ENCODE measurements at places on chromosomes 11 and 22. TPM values are rescaled to one million over a fixed set of nuclear protein-coding genes. Genes with fewer than 3 reads are reported as not detected.

GRCh38 chr11:104918113-104918824 lies 20.0 kb upstream of the CASP12 start:
- peaks cover 12% of the 10 kb centered on the region for H3K4me1 ChIP-seq
- H3K27ac ChIP-seq, result peak overlapping the region; percentile 65
- no peaks in the 10 kb centered on the region for H3K36me3 ChIP-seq

DNA sequence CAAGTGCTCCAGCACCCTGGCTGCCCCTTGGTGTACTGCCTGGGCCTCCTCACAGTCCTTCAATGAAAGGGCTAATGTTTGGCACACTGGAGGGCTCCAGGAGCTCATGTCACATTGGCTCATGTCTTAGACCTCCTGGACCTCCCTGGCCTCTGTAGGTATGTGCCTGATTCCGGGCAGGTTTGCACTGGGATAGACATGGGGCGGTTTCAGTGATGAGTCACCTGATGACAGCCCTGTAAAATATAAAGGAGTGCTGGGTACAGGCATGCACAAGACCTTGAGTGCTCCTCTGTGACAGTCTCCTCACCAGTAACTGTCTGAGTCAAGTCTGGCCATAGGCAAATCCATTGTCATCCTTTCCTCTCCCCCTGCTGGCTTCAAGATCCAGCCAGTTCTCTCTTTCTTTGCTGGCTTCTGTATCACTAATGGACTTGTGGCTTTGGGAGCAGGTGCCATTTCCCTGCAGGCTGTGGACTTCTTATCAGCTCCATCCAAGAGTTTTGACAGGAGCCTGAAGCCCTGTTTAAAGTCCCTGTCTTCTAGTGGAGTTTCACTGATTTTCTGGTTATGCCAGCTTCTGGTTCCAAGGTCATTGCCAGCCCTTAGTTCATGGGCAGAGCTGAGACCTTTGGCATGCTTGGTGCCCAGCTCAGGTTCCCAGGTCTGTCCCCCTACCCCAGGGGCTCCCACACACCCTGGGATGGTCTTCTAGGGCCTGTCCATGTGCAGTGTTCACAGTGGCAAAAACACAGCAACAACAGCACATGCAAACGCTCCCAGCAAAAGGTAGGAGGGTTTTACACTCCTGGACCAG lies 22.7 kb upstream of the P2RY2 start:
- H3K4me3 ChIP-seq, result no peak overlapping the region
- no peak overlapping the region for H3K27ac ChIP-seq
- no peak for DNase-seq
- no peaks in the 10 kb centered on the region for H3K36me3 ChIP-seq
- H3K4me1 ChIP-seq, result no peaks in the 10 kb centered on the region
- no peaks in the 10 kb centered on the region for H3K27me3 ChIP-seq

DNA sequence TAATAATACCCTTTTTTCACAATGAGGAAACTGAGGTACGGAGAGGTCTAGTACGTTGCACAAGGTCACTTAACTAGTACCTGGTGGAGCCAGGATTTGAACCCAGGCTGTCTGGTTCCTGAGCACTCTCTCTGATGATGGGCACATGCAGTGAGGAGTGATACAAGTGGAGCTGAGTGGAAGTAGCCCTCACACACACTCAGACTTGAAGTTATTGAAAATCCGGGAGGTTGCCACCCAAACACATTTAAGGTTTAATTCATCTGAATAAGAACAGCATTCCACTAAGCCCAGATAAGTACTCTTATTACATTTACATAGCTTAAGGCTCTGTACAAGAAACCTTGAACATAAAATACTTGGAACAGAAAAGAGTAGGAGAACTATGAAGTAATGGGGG lies 4.8 kb downstream of the GRAP2 start:
- no peaks in the 10 kb centered on the region for H3K36me3 ChIP-seq
- no peaks in the 10 kb centered on the region for H3K27me3 ChIP-seq
- peak overlapping the region; percentile 83 for H3K27ac ChIP-seq
- peak overlapping the region; percentile 67 for H3K4me3 ChIP-seq
- no peak for DNase-seq

GRCh38 chr11:57386178-57386940 lies 4.1 kb downstream of the PRG2 start:
- no peak overlapping the region for H3K27ac ChIP-seq
- no peaks in the 10 kb centered on the region for H3K4me1 ChIP-seq
- H3K27me3 ChIP-seq, result no peaks in the 10 kb centered on the region
- no peak for DNase-seq
- H3K36me3 ChIP-seq, result no peaks in the 10 kb centered on the region
- no peak overlapping the region for H3K4me3 ChIP-seq

GRCh38 chr11:14362611-14363010 lies 3.6 kb upstream of the RRAS2 start:
- no peaks in the 10 kb centered on the region for H3K4me1 ChIP-seq
- no peaks in the 10 kb centered on the region for H3K27me3 ChIP-seq
- no peaks in the 10 kb centered on the region for H3K36me3 ChIP-seq

GRCh38 chr11:95367726-95368125 lies 136.7 kb upstream of the SESN3 start:
- no peaks in the 10 kb centered on the region for H3K36me3 ChIP-seq
- peaks cover 4% of the 10 kb centered on the region for H3K4me1 ChIP-seq
- no peak for DNase-seq
- H3K27me3 ChIP-seq, result no peaks in the 10 kb centered on the region

GRCh38 chr11:15217416-15217815 lies 102.7 kb downstream of the INSC start:
- H3K4me1 ChIP-seq, result no peaks in the 10 kb centered on the region
- H3K27me3 ChIP-seq, result no peaks in the 10 kb centered on the region
- no peak for DNase-seq
- no peak overlapping the region for H3K4me3 ChIP-seq
- H3K27ac ChIP-seq, result no peak overlapping the region

- peaks cover 20% of the 10 kb centered on the region for H3K4me1 ChIP-seq
- DNase-seq, result no peak
- no peak overlapping the region for H3K4me3 ChIP-seq
- H3K27ac ChIP-seq, result peak overlapping the region; percentile 89
Observed at GRCh38 chr11:65559951-65560537, 1.9 kb upstream of the LTBP3 start.

DNA sequence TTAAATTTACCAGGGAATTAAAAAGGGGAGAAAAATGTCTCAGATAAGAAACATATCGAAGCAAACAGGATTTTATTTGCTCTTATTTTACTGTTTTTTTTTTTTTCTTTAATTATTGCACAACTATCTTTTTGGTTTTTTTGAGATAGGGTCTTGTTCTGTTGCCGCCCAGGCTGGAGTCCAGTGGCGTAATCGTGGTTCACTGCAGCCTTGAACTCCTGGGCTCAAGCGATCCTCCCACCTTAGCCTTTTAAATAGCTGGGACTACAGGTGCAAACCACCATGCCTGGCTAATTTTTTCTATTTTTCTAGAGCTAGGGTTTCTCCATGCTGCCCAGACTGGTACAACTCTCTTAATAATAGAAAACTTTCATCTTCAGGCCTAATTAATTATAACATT lies 32.5 kb downstream of the DRG1 start:
- no peak overlapping the region for H3K4me3 ChIP-seq
- no peak overlapping the region for H3K27ac ChIP-seq
- no peaks in the 10 kb centered on the region for H3K27me3 ChIP-seq
- DNase-seq, result no peak
- peaks cover 40% of the 10 kb centered on the region for H3K36me3 ChIP-seq

DNA sequence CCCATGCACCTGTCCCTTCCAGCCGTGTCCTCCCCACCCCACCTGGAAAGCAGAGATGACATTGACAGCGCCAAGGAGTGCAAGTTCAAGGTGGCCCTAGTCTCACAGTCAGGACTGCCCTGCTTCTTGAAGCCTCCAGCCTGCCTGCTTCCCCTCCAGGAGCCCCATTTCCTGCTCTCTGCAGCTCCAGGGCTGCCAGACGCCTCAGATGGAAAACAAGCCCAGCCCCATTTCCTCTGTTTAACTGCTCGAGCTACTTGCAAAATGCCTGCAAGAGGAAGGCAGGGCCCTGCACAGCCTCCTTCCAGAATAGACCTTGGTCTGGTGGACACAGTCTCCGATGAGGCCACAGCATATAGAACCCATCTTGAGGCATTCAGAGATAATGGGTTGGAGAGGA lies 5.0 kb upstream of the DGKZ start:
- no peaks in the 10 kb centered on the region for H3K36me3 ChIP-seq
- peak overlapping the region; percentile 70 for H3K27ac ChIP-seq
- no peaks in the 10 kb centered on the region for H3K27me3 ChIP-seq
- peaks cover 18% of the 10 kb centered on the region for H3K4me1 ChIP-seq

- H3K4me1 ChIP-seq, result no peaks in the 10 kb centered on the region
- H3K4me3 ChIP-seq, result no peak overlapping the region
Observed at GRCh38 chr11:13000721-13001120, 8.4 kb upstream of the RASSF10 start.

DNA sequence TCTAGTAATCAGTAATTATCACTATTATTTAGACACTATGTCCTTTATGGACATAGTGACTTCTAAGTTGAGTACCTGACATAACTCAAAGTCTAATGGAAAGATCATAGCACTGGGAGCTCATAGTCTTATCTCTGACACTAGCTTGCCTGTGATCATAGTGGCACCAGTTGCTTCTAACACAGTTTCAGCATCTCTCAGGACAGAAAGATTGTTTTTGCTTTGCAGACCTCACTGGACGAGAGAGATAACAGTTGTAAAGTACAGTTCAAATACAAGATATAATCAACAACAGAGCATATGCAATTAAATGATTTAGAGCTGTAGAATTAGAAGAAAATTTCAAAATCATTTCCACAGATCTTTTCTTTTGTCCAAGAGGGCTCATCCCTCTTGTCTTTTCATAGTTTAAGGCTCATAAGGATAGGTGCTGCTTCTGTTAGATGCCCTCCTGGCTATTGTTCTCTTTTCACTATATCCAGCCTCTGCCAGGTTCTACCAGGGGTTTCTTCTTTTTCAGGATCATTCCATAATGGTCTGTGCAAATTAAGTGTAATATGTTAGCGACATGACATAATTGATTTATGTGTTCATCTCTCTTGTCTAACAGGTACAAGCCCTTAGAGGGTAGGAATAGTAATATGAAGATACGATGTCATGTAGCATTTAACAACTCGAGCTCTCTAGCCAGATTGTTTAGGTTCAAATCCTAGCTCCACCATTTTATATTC lies 1175.4 kb upstream of the TENM4 start:
- no peak for DNase-seq
- H3K27ac ChIP-seq, result no peak overlapping the region
- no peaks in the 10 kb centered on the region for H3K36me3 ChIP-seq
- H3K27me3 ChIP-seq, result no peaks in the 10 kb centered on the region
- H3K4me3 ChIP-seq, result no peak overlapping the region

DNA sequence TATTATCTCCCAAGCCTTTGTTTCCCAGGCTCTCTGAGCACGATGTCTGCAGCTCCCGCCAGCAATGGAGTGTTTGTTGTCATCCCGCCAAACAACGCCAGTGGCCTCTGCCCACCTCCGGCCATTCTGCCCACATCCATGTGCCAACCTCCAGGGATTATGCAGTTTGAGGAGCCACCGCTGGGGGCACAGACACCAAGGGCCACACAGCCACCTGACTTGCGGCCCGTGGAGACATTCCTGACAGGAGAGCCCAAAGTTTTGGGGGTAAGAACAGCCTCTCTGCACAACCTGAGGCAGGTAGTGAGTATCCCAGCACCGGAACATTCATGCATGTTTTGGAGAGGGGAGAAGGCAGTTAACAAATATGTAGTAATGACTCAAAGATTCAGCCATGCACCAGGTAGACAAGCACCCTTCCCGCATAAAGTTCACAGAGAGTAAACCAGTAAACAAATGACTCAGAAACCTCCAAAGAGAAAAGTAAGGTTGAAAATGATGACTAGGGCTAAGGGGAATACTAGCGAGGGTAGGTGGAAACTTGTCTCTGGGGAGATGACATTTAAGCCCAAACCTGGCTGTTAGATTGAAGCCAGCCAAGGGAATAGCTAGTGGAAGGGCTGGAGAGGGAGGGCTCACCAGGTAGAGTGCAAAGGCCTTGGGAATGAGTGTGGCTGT lies 7.2 kb downstream of the MS4A15 start:
- H3K27ac ChIP-seq, result no peak overlapping the region
- H3K36me3 ChIP-seq, result no peaks in the 10 kb centered on the region
- H3K4me3 ChIP-seq, result no peak overlapping the region
- H3K4me1 ChIP-seq, result no peaks in the 10 kb centered on the region
- no peak for DNase-seq

- DNase-seq, result no peak
- H3K27me3 ChIP-seq, result no peaks in the 10 kb centered on the region
- no peaks in the 10 kb centered on the region for H3K4me1 ChIP-seq
- H3K36me3 ChIP-seq, result no peaks in the 10 kb centered on the region
Observed at GRCh38 chr11:123392431-123392830, 37.6 kb upstream of the GRAMD1B start.

DNA sequence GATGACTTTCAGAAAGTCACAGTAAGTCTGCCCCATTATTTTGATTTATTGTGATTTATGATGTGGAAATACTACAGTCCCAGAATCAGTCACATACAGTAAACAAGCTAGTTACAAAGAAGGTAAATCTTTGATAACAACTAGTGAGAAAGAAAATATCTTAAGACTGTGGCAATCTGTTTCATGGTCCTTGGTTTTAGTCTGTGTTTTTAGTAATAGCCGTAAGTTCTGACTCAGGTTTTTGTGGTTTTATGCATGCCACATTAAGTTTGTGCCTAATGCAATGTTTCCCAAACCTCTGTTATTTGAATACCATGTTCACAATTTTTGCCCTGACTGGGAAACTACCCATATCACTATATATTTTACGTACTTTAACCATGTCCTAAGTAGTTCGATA lies 6.7 kb downstream of the CEP295 start:
- no peak for DNase-seq
- no peak overlapping the region for H3K27ac ChIP-seq
- H3K4me3 ChIP-seq, result no peak overlapping the region
- H3K27me3 ChIP-seq, result no peaks in the 10 kb centered on the region

DNA sequence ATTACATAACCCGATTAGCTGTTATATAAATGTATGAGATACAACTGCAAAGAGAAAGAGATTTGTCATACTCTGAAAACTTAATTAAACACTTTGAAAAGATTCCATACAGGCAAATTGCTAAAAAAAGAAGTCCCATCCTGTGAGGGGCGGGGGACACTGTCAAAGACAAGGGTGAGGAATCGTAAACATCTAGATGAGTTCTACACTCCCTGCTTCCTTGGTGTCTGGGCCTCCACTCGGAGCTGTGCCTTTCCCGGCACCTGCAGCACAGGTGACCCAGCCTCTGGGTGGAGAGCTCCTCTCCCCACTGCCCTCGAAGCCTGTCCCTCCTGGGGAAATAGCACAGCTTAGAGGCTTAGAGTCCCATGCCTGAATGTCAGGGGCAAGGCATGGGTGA lies 69.2 kb upstream of the CRYBB3 start:
- H3K27ac ChIP-seq, result no peak overlapping the region
- H3K4me3 ChIP-seq, result no peak overlapping the region
- DNase-seq, result no peak
- H3K4me1 ChIP-seq, result no peaks in the 10 kb centered on the region
- H3K36me3 ChIP-seq, result no peaks in the 10 kb centered on the region
- H3K27me3 ChIP-seq, result no peaks in the 10 kb centered on the region

GRCh38 chr11:27909386-27909785 lies 198.6 kb downstream of the KIF18A start:
- no peak overlapping the region for H3K4me3 ChIP-seq
- H3K36me3 ChIP-seq, result no peaks in the 10 kb centered on the region
- peaks cover 2% of the 10 kb centered on the region for H3K27me3 ChIP-seq
- no peak overlapping the region for H3K27ac ChIP-seq

Gene BATF2
- total RNA-seq, result not detected

Gene P2RX3
- total RNA-seq, result not detected

Gene HEPN1
- total RNA-seq, result not detected

Gene KCNQ1OT1
- 0.19 TPM for total RNA-seq

Gene SYNGR1
- total RNA-seq, result 0.76 TPM

Gene ACAT1
- 13.0 TPM for total RNA-seq

Gene ST14
- total RNA-seq, result 8.8 TPM

Gene GNAZ
- total RNA-seq, result 0.14 TPM

Gene PHETA2
- 0.82 TPM for total RNA-seq

Gene RAB38
- 1.9 TPM for total RNA-seq

Gene BAIAP2L2
- 0.46 TPM for total RNA-seq
